ENCODE measurements at places on chromosomes 4 and X. TPM values are rescaled to one million over a fixed set of nuclear protein-coding genes. Genes with fewer than 3 reads are reported as not detected.

The MCF2 gene
- not detected for total RNA-seq

The MAGEE1 gene
- 0.94 TPM for total RNA-seq

The PPP4R3C gene
- total RNA-seq = not detected

The ADRA2C gene
- 1.4 TPM for total RNA-seq

The SLC2A9 gene
- total RNA-seq = 4.0 TPM

The EXOC1L gene
- not detected for total RNA-seq

The GLRA3 gene
- not detected for total RNA-seq

The LNX1 gene
- total RNA-seq = 5.1 TPM

The NSUN7 gene
- total RNA-seq = not detected

The KIF4A gene
- total RNA-seq = 5.2 TPM

The REELD1 gene
- total RNA-seq = not detected

The F8A3 gene
- total RNA-seq = not detected

The XPNPEP2 gene
- not detected for total RNA-seq

The SPIN2A gene
- 0.15 TPM for total RNA-seq

The TMEM271 gene
- total RNA-seq = not detected

The AKAP14 gene
- total RNA-seq = not detected

The DHRSX gene
- 28.4 TPM for total RNA-seq

The IL1RAPL2 gene
- not detected for total RNA-seq

The GDPD2 gene
- total RNA-seq = not detected

The GBA3 gene
- not detected for total RNA-seq

Measured in smooth muscle cell of the coronary artery (primary cell).